ENCODE measurements at places on chromosomes 13 and 19. TPM values are rescaled to one million over a fixed set of nuclear protein-coding genes. Genes with fewer than 3 reads are reported as not detected.

The ZIC2 gene
- total RNA-seq, result 0.08 TPM

The PIN1 gene
- 86.4 TPM for total RNA-seq

- H3K36me3 ChIP-seq, result peaks cover 6% of the 10 kb centered on the region
- H3K4me1 ChIP-seq, result peaks cover 11% of the 10 kb centered on the region
- H3K4me3 ChIP-seq, result peak overlapping the region; percentile 22
- H3K27ac ChIP-seq, result no peak overlapping the region
- no peaks in the 10 kb centered on the region for H3K27me3 ChIP-seq
These were observed 2.9 kb upstream of the ARHGAP45 start for GRCh38 chr19:1063909-1064660.

DNA sequence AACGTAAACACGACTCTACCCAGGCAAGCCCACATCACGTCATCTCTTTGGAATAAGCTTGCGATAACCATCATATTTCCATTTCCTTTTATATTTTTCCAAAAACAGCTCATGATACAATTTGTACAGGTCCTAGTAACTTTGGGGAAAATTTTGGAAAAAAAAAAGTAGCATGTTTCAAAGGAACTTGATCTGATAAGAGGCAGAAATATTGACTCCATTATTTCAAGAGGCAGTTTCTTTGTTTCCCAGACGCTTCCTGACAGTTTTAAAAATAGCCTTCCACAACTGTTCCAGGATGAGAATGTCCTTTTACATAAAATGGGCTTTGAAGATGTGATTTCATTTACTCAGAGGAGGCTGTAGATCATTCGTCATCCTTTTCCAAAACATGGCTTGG, 23.1 kb downstream of the KLF2 start:
- peaks cover 4% of the 10 kb centered on the region for H3K27me3 ChIP-seq
- DNase-seq, result no peak
- no peak overlapping the region for H3K27ac ChIP-seq
- H3K4me1 ChIP-seq, result peaks cover 33% of the 10 kb centered on the region

DNA sequence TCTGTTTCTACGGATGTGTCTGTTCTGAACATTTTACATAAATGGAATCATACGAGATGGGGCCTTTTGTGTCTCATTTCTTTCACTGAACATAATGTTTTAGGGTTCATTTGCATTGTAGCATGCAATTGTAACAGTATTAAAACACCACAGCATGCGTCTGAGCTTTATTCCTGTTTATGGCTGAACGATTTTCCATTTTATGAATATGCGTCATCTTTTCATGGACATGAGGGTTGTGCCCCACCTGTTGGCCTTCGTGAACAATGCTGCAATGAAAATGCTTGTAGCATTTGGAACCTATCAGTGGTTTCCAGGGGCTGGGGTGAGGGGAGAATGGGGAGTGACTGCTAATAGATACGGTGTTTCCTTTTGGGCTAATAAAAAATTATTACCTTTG, 5.1 kb downstream of the OR10H1 start:
- no peak overlapping the region for H3K27ac ChIP-seq
- H3K27me3 ChIP-seq, result peaks cover 15% of the 10 kb centered on the region
- no peak for DNase-seq
- H3K36me3 ChIP-seq, result no peaks in the 10 kb centered on the region
- no peaks in the 10 kb centered on the region for H3K4me1 ChIP-seq
- no peak overlapping the region for H3K4me3 ChIP-seq

GRCh38 chr13:79382545-79383275, 23.3 kb downstream of the RBM26 start:
- DNase-seq, result no peak
- H3K36me3 ChIP-seq, result peaks cover 29% of the 10 kb centered on the region
- peaks cover 62% of the 10 kb centered on the region for H3K4me1 ChIP-seq

The FPR1 gene
- not detected for total RNA-seq

DNA sequence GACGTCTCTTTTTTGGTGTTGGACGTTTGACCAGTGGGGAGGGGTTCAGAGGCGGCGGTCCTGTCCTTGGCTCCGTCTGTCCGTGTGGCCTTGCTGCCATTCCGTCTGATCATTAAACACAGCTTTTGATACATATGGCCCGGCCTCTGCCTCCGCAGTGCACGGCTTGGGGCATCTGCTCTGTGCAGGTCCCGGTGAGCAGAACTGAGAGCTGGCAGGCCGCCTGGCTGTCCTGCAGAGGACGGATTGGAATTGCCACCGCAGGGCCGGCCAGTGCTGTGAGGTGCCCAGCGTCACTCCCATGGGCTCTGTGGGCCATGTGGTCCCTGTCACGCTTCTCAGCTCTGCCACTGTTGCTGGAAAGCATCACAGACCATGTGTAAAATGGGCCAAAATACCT, 5.4 kb upstream of the TMPRSS9 start:
- no peaks in the 10 kb centered on the region for H3K4me1 ChIP-seq
- peaks cover 2% of the 10 kb centered on the region for H3K27me3 ChIP-seq
- no peaks in the 10 kb centered on the region for H3K36me3 ChIP-seq
- no peak overlapping the region for H3K4me3 ChIP-seq
- DNase-seq, result no peak

The ZSCAN4 gene
- not detected for total RNA-seq

The MAP4K1 gene
- total RNA-seq, result 182 TPM

The PEX11G gene
- total RNA-seq, result 1.5 TPM

GRCh38 chr19:18340190-18340989, at the start of gene PGPEP1:
PGPEP1 (plus strand) TSS chr19:18340598; CDS start chr19:18340682, 84 bp downstream.
- H3K27me3 ChIP-seq, result peaks cover 2% of the 10 kb centered on the region
- peak within 1 kb of the TSS; percentile 90 for H3K4me3 ChIP-seq
- peak within 1 kb of the TSS; percentile 86 for H3K27ac ChIP-seq
- peaks cover 11% of the 10 kb centered on the region for H3K4me1 ChIP-seq
- peak; percentile 62 for DNase-seq
- peaks cover 2% of the 10 kb centered on the region for H3K36me3 ChIP-seq

- H3K27ac ChIP-seq, result no peak overlapping the region
- H3K36me3 ChIP-seq, result peaks cover 6% of the 10 kb centered on the region
- H3K4me1 ChIP-seq, result peaks cover 9% of the 10 kb centered on the region
- no peak for DNase-seq
These were observed 50.4 kb downstream of the NUFIP1 start for GRCh38 chr13:44938854-44939253.

GRCh38 chr13:57409121-57409520, 222.4 kb upstream of the PCDH17 start:
- H3K4me3 ChIP-seq, result no peak overlapping the region
- H3K36me3 ChIP-seq, result no peaks in the 10 kb centered on the region

DNA sequence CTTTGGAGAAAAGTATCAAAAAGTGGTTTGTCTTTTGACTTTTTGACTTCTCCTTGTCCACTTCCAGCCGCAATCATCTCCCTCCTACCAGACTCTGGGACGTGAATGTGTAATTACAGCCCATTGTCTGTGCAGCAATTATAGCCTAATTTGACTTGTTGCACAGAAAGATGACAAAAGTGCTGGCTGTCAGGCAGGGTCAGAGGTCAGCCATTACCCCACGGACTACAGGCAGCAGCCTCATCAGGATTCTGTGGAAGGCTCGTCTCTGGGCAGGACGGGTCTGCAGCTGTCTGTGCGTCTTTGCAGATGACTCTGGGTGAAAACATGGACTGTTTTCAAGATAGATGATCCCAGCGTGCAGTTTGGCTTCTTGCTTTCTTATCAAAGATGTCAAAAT, 102.2 kb upstream of the EDNRB start:
- no peak overlapping the region for H3K27ac ChIP-seq
- DNase-seq, result no peak
- H3K36me3 ChIP-seq, result no peaks in the 10 kb centered on the region

The GRIK5 gene
- 3.9 TPM for total RNA-seq

- no peak for DNase-seq
- H3K4me3 ChIP-seq, result peak overlapping the region; percentile 84
- peak overlapping the region; percentile 99 for H3K27ac ChIP-seq
- peaks cover 25% of the 10 kb centered on the region for H3K4me1 ChIP-seq
These were observed 45.8 kb downstream of the TGDS start for GRCh38 chr13:94550062-94550738.

DNA sequence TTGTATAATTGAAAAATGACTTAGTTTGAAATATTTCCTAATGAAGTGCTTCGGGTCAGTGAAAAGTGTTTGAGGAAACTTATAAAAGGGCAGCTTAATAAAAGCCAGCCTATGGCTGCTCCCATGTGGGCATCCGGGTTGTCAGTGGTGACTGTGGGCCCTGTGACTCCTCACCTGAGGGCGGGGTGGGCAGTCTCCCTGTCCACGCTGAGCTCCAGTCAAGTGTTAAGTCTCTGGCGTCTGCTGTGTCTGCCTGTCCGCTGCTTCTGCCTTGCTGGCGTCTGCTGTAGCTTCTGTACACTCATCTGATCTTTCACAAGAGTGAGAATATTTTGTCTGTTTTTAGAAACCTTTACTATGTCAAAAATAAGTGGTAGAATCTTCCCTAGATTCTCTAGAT, 7.1 kb downstream of the LAMP1 start:
- H3K4me3 ChIP-seq, result no peak overlapping the region
- no peaks in the 10 kb centered on the region for H3K4me1 ChIP-seq
- H3K27ac ChIP-seq, result no peak overlapping the region
- no peaks in the 10 kb centered on the region for H3K27me3 ChIP-seq
- H3K36me3 ChIP-seq, result peaks cover 2% of the 10 kb centered on the region
- DNase-seq, result no peak

DNA sequence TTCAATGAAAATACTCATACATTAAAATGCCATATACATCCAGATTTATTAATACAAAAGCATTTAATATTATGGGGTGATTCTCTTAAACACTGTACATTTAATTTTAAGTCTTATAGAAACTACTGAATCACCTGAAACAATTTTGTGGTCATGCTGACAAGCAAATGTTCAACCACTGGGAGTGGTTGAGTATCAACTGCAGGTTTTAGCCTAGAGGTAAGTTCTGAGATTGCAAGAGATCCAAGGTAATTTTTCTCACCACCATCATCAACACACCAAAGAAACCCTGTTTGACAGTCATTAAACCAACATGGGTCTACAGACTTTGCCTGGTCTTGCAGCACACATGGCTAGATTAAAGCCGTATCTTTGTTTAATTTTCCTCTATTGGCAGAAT, 196.3 kb downstream of the LHFPL6 start:
- H3K27me3 ChIP-seq, result peaks cover 2% of the 10 kb centered on the region
- H3K36me3 ChIP-seq, result no peaks in the 10 kb centered on the region
- no peak for DNase-seq
- no peaks in the 10 kb centered on the region for H3K4me1 ChIP-seq

DNA sequence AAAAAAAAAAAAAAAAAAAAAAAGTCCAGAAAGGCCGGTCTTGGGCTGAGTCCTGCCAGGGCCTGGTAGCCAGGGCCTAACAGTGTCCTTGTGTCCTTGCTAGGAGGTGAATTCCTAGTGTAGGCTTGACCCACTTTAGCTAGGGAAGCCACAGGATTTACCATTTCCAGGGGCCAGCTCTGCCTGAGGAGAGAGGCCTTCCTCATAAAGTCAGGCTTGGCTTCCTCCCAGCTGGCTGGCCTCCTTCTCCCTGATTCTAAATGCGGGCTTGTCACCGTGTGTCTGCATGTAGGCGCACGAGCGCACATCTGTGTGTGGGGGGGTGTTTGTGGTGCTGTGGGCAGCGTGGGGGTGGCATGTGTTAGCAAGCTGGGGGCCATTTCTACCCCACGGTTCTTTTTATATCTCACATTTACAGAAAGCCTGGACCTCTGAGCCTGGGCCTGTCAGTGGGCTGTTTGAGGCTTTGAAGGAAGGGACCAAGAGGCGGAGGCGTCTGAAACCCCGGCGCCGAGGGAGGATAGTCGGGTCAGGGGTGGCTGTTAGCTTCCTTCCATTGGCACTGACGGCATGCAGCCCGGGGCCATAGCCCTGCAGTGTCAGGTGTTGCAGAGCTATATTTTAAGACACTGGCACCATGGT, 31.7 kb downstream of the IER2 start:
- peak overlapping the region; percentile 51 for H3K4me3 ChIP-seq
- DNase-seq, result no peak
- H3K36me3 ChIP-seq, result no peaks in the 10 kb centered on the region
- peaks cover 18% of the 10 kb centered on the region for H3K4me1 ChIP-seq

DNA sequence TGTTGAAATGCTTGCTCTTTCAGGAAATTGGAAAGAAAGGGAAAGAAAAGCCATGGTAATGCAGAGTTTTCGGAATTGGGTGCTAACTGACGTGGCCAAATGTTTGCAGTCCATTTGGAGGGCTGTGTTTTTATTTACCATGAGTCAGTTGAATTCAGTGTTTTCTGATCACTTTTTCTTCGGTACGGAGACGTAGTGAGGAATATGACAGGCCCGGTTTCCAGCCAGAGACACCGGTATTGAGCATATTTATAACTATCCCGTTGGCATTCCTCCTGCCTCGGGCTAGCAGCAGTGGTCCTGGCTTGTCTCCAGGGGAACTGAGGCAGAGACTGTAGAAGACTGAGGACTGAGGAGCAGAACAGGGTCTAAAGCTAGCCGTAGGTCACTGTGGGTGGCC, 1.0 kb downstream of the CDC16 start:
- H3K27me3 ChIP-seq, result peaks cover 2% of the 10 kb centered on the region
- peak overlapping the region; percentile 72 for H3K27ac ChIP-seq
- DNase-seq, result no peak
- peaks cover 22% of the 10 kb centered on the region for H3K4me1 ChIP-seq
- peak overlapping the region; percentile 88 for H3K4me3 ChIP-seq

The RNASEH2A gene
- total RNA-seq, result 36.1 TPM

The BCKDHA gene
- total RNA-seq, result 22.7 TPM

DNA sequence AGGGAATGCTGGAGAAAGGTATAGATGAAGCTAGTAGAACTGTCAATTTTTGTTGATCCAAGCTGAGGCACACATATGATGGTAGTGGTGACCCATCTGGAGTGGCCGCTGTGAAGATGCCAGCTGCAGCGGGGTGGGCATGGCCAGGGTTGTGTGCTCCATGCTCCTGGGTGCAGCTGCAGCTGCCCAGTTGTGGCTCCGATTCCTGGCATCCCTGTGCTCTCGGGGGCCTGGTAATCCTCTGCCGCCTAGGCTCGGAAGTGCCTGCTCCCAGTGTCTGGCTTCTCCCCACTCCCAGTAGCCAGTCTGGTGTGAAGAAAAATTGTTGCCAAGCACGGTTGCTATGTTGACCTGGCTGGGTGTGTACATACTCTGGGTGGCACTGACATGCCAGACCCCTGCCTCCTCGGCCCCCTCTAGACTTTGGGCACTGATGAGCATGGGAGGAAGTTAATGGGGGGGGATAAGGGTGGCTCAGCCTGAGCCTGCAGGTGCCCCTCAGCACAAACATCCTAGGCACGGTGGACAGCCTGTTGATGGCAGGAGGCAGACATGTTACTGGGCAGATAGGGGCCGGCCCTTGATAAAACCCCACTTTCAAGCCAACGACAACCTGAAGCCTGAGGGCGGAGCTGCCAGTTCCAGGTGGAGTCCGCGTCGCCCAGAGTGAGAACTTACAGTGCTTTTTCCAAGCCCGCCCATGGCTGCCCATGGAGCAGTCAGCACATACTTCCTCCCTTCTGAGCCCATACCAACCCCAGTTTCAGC, 1400.7 kb downstream of the PCDH9 start:
- H3K36me3 ChIP-seq, result no peaks in the 10 kb centered on the region
- no peaks in the 10 kb centered on the region for H3K27me3 ChIP-seq
- H3K4me1 ChIP-seq, result no peaks in the 10 kb centered on the region
- no peak overlapping the region for H3K4me3 ChIP-seq
